Cardiac muscle cell (in vitro differentiated cells and primary cell): ENCODE measurements at places on chromosomes 2 and 18. TPM values are rescaled to one million over a fixed set of nuclear protein-coding genes. Genes with fewer than 3 reads are reported as not detected.

LINC00305 gene
- polyA plus RNA-seq: 0.20 and 2.3 TPM in 2 replicates

COLEC11 gene
- polyA plus RNA-seq: 5.1 and 5.8 TPM in 2 replicates

FLACC1 gene
- 1.5 and 1.7 TPM in 2 replicates for polyA plus RNA-seq

SCG2 gene
- polyA plus RNA-seq: not detected in 2 replicates

PMAIP1 gene
- 1.6 and 3.9 TPM in 2 replicates for polyA plus RNA-seq
